ENCODE measurements at places on chromosomes 6 and 20.

DNA sequence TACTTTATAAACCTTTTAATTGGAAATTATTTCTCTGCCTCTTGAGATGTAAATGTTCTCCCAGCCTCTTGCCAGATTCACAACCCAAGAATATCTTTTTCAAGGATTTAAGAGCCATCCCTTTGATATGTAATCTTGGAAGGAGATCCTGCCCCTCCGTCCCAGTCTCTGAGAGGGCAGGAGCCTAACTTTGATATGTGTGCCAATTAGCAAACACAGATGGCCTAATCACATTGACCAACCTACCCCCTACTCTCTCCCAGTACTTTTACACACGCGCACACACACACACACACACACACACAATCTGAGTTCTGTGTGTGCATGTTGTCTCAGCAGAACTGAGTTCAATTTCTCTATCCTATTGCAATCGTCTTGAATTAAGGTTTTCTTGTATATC lies 623.8 kb downstream of the PHF3 start:
- DNase-seq, result no peak

GRCh38 chr20:38164624-38165088 lies 414 bp downstream of the TGM2 start:
- no peak for DNase-seq

GRCh38 chr20:43670423-43670822 lies 3.5 kb downstream of the MYBL2 start:
- no peak for DNase-seq

- DNase-seq, result no peak
Measured at GRCh38 chr20:38554986-38555385, 26.0 kb upstream of the ADIG start.

- DNase-seq, result no peak
Measured at GRCh38 chr6:10968776-10969175, 75.3 kb downstream of the ELOVL2 start.

DNA sequence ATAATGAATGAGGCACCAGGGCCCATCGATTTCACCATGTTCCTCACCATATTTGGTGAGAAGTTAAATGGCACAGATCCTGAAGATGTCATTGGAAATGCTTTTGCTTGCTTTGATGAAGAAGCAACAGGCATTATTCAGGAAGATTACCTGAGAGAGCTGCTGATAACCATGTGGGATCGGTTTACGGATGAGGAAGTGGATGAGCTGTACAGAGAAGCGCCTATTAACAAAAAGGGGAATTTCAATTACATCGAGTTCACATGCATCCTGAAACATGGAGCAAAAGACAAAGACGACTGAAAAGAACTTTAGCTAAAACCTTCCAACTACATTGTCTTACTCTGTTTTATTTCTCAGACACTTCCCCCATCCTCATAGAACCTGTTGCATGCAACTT lies 21.6 kb upstream of the ZBTB22 start:
- DNase-seq, result no peak

GRCh38 chr6:104955927-104956730 lies 778 bp upstream of the LIN28B start:
- no peak for DNase-seq
